NCI-H524 (cell line): ENCODE measurements at places on chromosomes 1 and 21.

GRCh38 chr1:98453066-98453465 lies 208.5 kb upstream of the SNX7 start:
- DNase-seq, result no peak

DNA sequence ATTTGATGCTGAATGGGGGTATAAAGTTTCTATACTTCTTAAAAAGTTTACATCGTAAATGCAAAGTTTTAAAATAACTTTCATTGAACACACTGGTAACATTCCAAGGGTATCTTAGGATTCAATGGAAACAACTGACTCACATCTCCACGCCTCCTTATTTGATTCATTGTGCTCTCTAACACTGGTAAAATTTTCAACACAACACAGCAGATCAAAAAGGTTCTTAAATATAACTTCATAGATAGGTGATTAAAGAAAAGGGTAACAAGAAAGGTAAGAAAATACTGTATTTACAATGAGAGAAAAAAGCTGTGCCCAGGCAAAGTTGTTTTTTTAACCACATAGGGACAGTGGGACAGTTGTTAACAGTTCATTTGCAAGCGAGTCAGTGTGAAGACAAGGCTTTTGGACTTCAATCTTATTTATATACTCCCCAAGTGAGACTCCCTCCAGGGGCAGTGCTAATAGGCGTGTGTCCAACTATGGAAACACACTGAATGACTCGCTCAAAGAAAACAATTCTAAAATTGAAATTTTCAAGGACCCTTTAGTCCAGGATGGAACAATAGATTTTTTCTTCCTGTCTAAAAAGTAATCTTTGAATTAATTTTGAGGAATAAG lies 140.5 kb downstream of the TIAM1 start:
- DNase-seq, result no peak

DNA sequence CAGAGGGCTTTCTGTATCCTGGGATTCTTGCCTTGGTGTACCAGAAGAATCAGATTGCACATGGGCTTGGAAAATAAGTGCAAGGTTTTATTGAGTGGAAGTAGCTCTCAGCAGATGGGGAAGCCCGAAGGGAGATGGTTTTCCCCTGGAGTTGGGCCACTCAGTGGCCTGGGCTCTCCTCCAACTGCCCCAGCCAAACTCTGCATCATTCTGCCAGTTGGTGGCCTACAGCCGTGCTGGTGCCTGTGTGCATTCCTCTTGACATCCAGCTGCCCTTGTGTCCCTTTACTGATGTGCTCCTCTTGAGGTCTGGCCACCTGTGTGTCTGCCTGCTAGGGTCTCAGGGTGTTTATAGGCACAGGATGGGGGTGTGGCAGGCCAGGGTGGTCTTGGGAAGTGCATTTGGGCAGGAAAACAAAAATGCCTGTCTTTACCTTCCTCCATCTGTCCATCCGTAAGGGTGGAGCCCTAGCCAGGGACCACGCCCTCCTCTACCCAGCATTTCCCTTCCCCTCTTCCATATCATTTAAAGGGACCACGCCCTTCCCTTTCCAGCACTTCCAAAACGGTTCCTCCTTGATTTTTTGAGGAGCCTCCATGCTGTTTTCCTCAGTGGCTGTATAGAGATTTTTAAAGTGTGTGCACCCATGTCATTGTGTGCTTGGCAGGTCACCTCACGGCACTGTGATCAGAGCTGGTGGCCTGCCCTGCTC lies 18.9 kb downstream of the SNAP47 start:
- DNase-seq, result peak; percentile 36

- no peak for DNase-seq
Measured at GRCh38 chr1:87052400-87052799, 138.0 kb downstream of the HS2ST1 start.

- DNase-seq, result no peak
Measured at GRCh38 chr1:89363638-89364536, at the start of gene GBP6. Gene GBP6 (plus strand): TSS chr1:89364059. CDS start chr1:89368552, 4,493 bp downstream.

DNA sequence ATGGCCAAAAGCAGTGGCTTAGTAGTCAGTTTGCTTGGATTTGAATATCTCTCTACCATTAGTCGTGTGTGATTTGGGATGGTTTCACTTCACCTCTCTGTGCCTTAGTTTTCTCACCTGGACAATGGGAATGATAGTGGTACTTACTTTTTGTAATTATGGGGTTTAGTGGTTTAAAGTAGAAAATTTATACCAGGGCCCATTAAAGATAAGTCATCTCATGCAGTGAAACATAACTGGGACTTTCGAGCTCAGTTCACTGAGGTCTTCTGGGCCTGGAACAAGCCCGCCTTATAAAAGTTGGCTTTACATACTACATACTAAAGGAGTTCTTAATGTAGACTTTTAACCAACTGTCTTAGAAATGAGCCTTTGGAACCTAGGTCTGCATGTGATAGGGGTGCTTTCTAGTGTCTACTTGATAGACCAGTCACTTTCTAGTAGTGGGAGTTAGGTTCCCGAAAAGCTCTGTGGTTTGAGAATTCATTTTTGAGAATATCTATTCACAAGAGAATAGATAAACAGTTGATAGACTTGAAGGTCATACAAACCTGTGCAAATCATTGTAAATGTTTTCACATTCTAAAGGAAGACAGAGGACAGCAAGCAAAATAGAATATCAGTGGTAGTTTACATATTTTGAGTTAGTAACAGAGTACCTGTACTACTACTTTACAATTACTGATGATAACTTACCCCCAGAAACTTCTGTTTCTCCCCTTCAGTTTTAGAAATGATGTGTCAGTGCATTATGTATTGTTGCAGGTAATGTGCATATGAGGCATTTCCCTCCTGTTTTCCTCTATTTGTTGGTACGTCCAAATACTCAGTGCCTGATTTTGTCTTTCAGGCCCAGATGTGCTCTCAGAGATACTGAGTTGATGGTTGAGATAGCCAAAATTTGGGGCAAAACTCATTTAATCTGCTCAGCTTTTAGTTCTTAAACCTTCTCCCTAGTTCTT lies 48.0 kb downstream of the DYRK1A start:
- DNase-seq, result no peak

GRCh38 chr1:198363625-198364151 lies 176.8 kb downstream of the ATP6V1G3 start:
- no peak for DNase-seq

GRCh38 chr1:48773133-48773532 lies 3.6 kb downstream of the BEND5 start:
- DNase-seq, result no peak

- DNase-seq, result no peak
Measured at GRCh38 chr1:37434292-37435225, 39.8 kb upstream of the ZC3H12A start.

DNA sequence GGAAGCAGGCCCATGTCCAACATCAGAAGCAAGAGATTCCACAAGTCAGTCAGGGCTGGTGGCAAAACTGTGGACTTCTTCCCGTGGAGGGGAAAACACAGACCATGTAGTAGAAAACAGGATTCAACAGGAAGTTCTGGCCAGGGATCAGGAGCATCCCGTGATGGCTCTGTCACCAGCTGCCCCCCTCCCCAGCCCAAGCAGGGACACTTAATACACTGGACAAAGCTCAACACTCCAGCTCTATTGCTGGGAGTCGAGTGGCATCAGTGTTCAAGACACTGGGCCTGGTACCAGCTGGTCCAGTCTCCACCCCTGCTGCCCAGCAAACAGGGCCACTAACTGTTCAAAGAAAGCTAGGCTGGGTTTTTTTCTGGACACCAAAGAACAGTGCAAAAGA lies 3.7 kb downstream of the SLC45A3 start:
- DNase-seq, result no peak

- no peak for DNase-seq
Measured at GRCh38 chr1:200351826-200352549, 57.8 kb downstream of the ZNF281 start.

- DNase-seq, result no peak
Measured at GRCh38 chr1:70537788-70538187, 126.7 kb downstream of the CTH start.

- peak; percentile 77 for DNase-seq
Measured at GRCh38 chr1:190478149-190479049, 735 bp upstream of the BRINP3 start.

DNA sequence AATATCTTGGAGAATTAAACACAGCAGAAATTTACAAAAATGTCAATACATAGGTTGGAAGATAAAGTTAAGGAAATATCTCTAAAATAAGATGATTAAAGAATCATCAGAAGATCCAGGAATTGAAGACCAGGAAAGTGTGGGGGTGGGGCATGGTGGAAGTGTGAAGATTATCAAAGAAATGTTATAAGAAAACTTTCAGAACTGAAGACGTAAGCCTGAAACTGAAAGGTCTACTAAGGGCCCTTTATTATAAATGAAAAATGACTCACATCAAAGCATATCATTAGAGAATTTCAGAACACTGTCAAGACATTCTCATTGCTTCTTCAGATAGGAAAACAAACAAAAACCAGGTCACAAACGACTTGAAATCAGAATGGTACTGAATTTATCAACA lies 92.4 kb upstream of the DPT start:
- DNase-seq, result no peak

- DNase-seq, result no peak
Measured at GRCh38 chr1:185159966-185160365, 3.0 kb downstream of the SWT1 start.

DNA sequence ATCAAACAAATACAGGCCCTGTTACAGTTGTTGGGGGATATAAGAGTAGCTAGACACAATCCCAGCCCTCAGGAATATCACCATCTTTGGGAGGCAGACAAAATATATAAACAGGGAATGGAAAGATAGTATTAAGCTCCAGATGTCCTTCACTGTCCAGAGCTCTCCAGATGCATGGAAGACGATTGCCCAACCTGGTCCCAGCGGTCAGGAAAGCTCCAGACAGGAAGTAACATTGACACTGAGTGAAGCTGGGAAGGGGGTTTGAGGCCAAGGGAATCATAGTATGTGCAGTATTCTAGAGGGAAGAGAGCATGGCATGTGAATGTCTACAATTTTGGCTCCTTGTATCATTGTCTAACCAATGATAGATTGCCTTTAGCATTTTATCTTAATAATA lies 173.9 kb upstream of the HOOK1 start:
- no peak for DNase-seq

DNA sequence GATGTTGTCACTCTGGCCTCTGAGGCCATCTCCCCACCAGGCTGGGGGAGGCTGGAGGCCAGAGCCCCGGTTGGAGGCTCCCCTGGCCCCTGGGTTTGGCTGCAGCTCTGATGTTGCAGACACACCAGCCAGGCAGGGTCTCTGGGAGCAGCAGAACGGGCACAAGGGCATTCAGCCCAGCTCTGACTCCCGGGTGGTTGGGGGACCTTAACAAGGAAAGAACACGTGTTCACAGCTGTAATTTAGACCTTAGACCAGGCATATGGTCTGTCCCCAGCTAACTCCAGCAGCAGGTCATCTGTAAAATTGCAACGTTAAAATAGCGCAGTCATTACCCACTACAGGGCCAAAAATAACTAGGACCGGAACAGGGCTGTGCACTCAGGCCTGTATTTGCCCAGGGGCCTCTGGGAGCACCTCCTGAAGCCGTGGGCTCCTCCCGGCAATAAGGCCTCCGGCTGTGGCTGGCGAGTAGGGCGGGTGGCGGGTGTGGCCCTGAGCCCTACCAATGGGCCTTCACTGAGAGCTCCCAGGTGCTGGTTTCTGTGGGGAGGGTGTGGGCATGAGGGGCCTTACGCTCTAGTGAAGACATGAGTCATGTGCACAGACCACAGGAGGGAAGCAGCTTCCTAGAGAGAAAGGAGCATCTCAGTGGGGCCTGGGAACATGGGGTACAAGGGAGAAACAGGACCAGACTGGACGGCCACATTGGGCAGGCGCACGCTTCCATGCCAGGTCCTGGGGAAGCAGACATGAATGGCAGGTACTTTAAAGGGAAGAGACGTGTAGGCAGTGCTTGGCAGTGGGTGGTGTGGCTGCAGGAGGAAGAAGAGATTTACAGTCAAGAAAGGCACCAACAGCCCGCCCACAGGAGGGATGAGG lies 6.1 kb downstream of the LDLRAP1 start:
- DNase-seq, result no peak

DNA sequence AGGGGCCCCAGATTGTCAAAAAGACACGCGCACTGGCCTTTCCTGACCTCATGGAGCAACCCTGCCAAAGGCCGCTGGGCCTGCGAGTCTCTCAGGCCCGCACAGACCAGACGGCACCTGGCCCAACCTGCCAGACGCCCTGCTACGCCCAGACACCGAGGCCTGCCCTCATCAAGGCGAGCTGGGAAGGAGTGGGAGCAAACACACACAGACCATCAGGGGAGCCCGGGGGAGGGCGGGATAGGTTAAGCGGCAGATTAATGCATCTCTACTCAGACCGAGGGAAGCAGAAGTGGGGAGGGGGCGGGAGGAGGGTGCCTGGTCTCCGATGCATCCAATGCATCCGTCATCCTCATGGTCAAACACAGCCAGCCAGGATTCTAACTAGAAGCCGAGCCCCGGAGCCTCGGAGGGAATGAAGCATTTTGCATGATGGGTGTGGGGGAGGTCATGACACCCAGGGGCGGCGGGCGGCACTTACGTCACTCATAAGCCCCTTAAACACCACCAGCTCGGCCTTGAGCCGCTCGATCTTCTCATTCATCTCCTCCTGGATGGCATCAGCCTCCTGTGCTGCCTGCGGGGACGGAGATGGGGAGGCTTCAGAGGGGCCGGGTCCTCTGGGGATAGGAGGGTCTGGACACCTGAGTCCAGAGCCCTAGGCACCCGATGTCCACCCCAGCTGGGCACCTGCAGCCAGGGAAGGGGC lies 17.0 kb upstream of the ALDH4A1 start:
- no peak for DNase-seq

GRCh38 chr1:201906336-201906735 lies 17.6 kb downstream of the SHISA4 start:
- no peak for DNase-seq

- no peak for DNase-seq
Measured at GRCh38 chr1:34686531-34686930, 68.3 kb upstream of the GJB5 start.

GRCh38 chr21:29601047-29601446 lies 302.3 kb downstream of the BACH1 start:
- no peak for DNase-seq

DNA sequence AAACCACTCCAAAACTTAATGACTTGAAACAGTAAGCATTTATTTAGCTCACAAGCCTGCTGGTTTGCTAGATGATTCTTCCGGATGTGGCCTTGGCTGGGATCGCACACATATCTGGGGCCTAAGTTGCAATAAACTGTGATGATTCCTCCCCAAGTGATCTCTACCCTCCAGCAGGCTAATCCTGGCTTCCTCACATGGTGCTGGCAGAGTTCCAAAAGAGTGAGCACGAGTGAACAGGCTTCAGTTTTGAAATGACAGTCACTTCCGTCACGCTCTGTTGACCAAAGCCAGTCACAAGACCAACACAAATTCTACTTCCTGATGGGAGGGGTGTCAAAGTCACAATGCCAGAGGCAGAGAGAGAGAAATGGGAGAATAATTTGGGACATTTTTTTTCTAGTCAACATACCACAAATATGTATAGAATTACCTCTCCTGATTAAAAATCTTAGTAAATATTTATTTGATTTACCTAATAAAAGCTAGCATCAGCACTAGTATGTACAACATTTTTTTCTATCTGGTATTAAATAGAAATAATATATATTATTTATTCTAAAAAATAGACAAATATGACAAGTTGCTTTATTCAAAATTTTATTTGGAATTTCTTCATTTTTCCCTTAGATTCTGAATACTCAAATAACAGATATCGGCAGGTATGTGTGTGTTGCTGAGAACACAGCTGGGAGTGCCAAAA lies 292.7 kb downstream of the TPR start:
- peak; percentile 99 for DNase-seq
